SW480 (cell line): ENCODE measurements at places on chromosomes 4 and X.

GRCh38 chr4:159227984-159228383 lies 125.1 kb downstream of the RAPGEF2 start:
- peak; percentile 63 for DNase-seq

DNA sequence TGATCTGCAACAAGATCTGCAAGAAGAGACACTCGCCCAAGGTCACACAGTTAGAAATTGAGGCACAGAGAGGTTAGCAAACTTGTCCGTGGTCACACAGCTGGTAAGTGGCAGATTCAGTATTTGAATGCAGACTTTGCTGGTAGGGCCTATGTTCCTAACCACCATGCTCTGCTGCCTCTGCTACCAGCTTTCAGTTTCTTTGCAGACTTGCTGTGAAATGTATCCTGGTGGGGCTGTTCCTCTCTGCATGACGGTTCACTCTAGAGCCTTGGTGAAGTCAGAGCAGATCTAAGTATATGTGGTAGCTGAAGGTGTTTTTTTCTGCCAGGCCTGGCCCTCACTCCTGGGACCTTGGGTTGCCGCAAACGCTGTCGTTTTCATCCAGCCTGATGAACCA lies 87.1 kb downstream of the BEND2 start:
- no peak for DNase-seq

- no peak for DNase-seq
Observed at GRCh38 chr4:34644579-34645115, 1599.7 kb downstream of the ARAP2 start.

DNA sequence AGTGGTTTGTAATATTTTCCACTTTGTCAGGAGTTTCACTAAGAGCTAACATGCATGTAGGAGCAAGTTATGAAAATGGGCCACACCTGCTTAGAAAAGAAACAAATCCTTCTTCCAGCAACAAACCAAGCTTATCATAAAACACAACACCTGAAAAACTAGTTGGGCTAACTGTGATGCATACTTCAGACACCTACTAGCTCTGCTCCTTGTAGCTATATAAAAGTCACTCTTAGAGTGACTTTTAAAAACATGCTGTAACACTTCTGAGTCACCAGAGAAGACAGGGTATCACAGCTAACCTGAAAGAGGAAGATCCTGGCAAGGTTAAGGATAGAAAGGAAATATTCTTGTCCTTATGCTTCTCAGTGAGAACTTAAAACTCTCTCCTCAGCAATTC lies 3.6 kb upstream of the SLAIN2 start:
- DNase-seq: no peak

GRCh38 chr4:829761-830600 lies 4.1 kb upstream of the CPLX1 start:
- no peak for DNase-seq

DNA sequence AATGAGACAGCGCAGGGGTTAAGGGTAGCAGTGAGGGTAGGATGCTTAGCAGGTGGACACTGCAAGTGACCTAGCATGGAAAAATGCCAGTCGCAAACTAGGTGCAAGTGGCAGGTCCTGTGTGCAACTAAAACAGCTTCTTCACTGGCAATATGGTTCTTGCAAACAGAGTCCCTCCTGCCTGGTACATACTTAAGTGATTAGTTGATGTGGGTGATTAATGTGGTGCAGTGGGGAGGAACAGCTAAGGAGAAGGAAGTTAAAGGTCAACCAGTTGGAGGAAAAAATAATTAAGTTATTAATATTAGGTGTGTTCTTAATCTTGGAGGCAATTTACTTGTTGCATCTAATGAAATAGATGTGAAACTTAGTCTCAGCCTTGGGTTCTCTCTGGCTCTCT lies 121.6 kb upstream of the IGFBP7 start:
- no peak for DNase-seq

GRCh38 chrX:11285651-11286050 lies 7.6 kb upstream of the AMELX start:
- no peak for DNase-seq
